SK-MEL-5 (cell line): ENCODE measurements at places on chromosomes 12 and 14. TPM values are rescaled to one million over a fixed set of nuclear protein-coding genes. Genes with fewer than 3 reads are reported as not detected.

Gene MYG1
- total RNA-seq: 59.4 and 61.3 TPM in 2 replicates

DNA sequence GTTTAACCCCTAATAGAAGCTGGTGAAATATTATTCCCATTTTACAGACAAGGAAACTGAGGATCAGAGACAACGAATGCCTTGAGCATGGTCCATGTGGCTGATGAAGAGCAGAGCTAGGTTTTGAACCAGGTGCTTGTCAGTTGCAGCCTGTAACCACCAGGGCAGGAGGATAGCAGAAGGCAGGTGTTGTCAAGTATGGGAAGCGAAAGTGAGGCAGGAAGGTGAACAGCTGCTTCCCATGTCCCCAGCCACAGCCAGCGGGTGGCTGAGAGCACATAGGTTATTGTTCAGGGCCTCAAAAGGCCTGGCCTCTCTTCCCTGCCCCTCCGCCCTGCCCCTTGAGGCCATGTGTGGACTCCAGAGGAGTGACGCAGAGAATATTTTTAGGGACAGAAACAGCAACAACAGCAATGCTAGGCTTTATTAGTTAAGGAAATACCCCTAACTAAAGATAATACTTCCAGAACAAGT lies 39.6 kb downstream of the IQSEC3 start:
- DNase-seq: no peak

- DNase-seq: no peak
Measured at GRCh38 chr14:76883447-76883846, 57.2 kb downstream of the LRRC74A start.

- peak; percentile 90 for DNase-seq
Measured at GRCh38 chr12:93813972-93814821, 137.0 kb downstream of the CRADD start.

Gene TSPAN19
- total RNA-seq: 0.48 and 0.69 TPM in 2 replicates

GRCh38 chr12:28222081-28222700 lies 31.9 kb downstream of the CCDC91 start:
- DNase-seq: no peak

Gene TCTN2
- total RNA-seq: 9.8 and 11.0 TPM in 2 replicates

GRCh38 chr14:103613517-103613916 lies 15.5 kb upstream of the KLC1 start:
- DNase-seq: peak; percentile 65
